ENCODE measurements at places on chromosomes 12 and 14.
A peak's percentile ranks its signal among the peaks of the same experiment; 100 is the strongest.

DNA sequence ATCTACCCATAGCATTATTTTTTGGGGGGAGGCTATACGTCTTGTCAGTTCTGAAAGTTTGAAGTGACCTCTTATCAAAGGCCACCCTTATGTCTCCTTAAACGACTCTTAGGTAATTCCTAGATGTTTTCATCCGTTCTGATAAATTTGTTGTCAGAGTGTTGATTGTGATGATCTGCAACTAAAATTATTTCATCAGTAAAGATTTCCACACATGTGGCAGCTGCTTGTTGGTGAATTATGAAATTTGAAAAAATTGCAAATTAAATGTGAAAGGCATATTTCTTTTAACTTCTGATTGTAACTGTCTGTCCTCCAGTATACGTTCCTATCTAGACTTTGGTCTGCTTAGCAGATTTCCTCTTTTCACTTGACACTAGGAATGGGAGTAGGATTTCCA is 1.4 kb downstream of the ADIPOR2 start:
- no peak for DNase-seq

GRCh38 chr12:83823386-83824045 is 1089.1 kb downstream of the SLC6A15 start:
- peak; percentile 90 for DNase-seq

GRCh38 chr12:32455607-32456071 is 56.3 kb downstream of the FGD4 start:
- DNase-seq, result peak; percentile 72

DNA sequence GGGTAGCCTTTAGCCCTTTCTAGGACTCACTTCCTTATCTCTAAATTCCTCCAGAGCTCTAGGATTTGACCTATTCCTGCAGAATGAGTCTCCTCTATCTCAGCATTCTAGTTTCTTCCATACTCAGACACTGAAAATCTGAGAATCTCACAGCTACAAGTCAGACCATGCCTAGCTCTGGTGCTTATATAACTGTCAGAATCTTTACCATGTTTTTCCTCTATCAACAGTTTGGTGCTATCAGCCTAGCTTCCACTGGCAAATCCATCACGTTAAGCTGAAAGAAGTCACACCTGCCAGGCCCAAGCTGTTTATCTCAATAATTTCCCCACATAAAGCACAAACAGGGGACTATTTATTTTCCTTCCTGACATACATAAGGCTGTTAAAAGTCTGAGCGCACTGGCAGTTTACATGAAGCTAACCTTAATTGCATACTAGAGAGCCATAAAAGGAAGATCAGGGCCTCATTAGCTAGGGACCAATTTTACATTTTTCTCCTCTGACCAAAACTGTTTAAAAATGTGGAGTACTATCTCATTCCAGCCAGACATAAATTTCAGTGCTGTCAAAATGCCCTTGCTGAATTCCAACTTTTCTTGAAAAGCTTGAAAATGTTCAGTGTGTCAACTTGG is 270.5 kb downstream of the C12orf75 start:
- DNase-seq, result no peak

GRCh38 chr12:106369624-106370346 is 12.2 kb downstream of the POLR3B start:
- DNase-seq, result no peak

DNA sequence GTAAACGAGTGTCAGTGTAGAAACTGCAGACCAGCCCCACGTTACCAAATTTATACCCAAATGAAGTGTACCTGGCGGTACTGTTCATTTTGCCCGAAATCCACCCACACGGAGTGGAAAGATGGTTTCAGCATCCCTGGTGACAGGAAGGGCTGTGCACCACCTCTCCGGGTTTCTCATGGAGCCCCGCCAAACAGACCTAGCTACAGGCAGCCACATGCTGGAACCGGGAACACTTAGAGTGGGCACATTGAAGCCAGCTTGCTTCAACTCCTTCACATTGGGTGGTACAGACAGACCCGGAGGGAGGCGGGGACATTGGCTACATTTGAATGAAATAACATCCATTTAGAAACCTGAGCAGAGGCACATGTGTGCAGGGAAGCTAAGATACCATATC is 84.4 kb downstream of the PPP2R5C start:
- DNase-seq, result no peak

DNA sequence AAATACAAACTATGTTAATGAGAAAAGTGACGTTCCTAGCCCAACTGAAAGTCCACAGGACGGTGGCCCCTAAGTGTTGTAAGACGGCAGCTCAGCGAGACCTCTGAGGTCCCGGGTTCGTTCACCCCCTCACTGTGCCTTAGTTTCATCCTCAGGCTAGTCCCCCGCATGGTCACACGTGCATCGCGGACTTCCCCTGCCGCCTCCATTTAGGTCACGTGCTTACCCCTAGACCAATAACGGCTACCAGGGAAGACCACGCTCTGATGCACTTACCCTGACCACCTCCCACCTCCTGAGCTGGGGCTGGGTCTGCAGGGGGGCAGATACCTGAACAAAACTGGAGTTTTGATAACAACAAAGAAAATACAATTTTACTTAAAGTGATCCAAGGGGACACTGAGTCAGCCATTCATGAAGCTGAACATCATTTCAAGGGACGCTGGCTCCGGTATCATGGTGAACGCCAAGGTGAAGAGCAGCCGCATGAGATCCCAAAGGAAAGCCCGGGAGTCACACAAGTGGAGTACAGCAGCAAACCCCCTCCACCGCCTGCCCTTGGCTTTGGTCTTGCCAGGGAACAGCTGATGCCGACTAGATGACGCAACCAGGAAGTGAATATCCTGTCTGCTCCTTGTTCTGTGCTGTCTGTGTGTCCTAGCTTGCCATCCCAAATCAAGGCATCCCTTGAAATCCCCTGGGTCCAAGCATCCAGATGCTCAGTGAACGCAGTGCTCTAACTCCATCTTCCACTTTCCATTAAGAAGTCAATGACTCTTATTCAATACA is 274.1 kb downstream of the PCNX1 start:
- no peak for DNase-seq

DNA sequence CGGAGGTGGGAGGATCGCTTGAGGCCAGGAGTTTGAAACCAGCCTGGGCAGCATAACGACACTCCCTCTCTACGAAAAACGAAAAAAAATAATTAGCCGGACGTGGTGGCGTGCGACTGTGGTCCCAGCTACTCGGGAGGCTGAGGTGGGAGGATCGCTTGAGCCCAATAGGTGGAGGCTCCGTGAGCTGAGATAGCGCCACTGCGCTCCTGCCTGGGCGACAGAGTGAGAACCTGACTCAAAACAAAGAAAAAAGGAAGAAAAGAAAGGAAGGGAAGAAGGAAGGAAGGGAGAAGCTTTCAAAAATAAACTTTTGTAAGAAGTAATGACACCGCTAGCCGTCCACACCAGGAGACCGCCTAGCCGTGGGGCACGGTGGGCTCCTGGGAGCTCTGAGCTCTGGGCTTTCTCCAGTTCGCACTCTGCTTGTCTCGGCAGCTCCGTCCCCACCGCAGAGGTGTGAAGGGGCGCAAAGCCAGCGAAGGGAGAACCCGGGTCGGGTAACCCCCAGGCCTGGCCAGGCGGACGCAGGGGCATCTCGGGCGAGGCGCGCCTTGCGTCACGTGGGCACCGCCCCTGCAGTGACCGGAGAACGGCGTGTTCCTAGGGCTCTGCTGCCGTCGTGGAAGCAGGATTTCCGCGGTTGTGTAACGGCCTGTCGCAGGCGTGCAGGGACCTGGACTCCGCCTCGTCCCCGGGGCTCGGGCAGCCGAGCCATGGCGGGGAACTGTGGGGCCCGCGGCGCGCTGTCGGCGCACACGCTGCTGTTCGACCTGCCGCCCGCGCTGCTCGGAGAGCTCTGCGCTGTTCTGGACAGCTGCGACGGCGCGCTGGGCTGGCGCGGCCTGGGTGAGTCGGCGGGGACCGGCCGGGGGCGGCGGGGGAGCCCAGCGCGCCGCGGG is at the start of gene IRAK3:
IRAK3 (plus strand) TSS at position 631 of the 902 bp plus-strand sequence; CDS start at position 717, 86 bp downstream.
- peak; percentile 74 for DNase-seq

GRCh38 chr12:1741154-1741949 is 50.5 kb downstream of the ADIPOR2 start:
- no peak for DNase-seq

DNA sequence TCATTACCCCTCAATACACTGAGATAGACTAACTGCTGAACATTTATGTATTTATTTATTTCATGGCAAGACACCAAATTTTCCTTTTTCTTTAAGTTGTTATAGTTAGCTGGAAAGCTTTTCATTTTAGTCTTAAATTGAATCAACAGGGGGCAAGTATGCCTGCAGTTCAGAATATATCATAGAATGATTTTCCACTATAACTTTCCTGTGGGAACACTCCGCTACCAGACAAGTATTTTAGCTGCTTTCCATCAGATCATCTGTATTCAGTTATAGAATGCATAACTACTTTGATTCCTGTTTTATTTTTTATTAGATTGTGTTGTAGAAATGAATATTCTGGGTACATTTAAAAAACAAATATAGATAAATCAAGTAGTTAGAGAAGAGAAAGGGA is 102.0 kb downstream of the SLC6A15 start:
- DNase-seq, result no peak

DNA sequence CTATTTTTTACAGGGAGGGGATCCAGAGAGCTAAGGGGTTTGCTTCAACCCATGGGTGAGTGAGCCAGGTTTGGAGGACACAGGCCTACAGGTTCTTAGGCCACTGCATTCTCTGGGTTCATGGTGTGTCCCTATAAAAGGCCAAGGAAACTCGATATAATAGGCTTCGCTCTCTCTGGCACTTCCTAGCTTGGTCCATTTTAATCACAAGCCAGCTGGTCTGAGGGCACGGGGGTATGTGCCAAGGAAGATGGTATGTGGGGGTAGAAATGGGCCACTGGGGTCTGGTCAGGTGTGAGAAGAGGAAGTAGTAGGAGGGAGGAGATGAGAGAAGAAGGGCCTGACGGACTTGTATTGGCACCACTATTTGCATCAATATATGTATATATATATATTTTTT is 4.9 kb downstream of the ETV6 start:
- DNase-seq, result no peak

DNA sequence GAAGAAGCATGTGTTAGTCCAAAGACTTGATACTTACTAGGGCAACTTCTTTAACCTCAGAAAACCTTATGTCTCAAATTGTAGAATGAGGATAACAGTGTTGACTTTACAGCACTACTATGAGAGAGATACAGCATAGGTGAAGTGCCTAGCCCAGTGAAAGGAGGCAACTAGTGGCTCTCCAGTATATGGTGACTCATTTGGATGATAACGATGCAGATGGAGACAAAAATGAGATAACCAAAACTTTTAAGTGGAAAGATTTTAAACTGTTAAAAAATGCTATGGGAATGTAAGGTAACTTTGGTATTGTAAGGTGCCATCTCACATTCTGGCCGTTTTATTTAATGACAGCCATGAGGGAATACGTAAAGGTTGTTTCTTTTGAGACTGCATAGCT is 2.7 kb downstream of the PHC1 start:
- no peak for DNase-seq

GRCh38 chr14:58919217-58919616 is 269.2 kb upstream of the DAAM1 start:
- peak; percentile 27 for DNase-seq

- DNase-seq, result no peak
Measured at GRCh38 chr12:69262264-69262974, 23.1 kb downstream of the CPSF6 start.

- no peak for DNase-seq
Measured at GRCh38 chr12:122860854-122861586, 25.8 kb downstream of the HIP1R start.

DNA sequence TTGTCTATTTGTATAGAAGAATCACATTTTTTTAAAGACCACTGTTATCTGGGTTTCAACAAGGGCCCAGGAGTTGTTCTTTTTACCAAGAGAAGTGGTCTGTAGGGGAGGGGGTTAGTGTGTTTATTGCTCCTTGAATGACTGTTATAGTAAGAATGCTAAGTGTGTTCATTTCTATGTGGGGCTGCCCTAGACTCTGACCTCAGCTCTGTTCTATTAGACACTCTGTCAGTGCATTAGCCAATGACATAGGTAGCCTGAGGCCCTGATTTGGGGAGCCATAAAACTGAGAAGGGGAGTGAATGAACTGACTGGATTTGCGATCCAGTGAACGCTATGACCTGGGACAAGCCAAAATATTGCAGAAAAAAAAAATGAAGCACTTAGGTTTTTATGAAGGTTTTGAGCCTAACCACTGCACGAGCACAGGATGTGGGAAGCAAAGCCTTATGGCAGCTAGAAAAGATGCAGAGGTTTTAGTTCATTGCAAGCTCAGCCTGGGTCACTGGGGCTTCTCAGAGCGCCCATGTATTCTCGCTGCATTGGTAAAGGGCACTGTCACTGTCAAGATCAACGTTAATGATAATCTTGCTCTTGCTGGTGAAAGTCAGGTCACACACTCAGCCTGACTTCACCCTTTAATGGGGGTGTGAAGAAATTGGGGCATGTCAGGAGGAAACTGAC is 63.8 kb downstream of the PRKCH start:
- DNase-seq, result no peak
